ENCODE measurements at places on chromosomes 16 and 17.

GRCh38 chr16:75250809-75251279, 580 bp downstream of the BCAR1 start:
- no peak for DNase-seq
- no peaks in the 10 kb centered on the region for H3K27me3 ChIP-seq
- H3K4me3 ChIP-seq: peak overlapping the region; percentile 77
- H3K36me3 ChIP-seq: no peaks in the 10 kb centered on the region

DNA sequence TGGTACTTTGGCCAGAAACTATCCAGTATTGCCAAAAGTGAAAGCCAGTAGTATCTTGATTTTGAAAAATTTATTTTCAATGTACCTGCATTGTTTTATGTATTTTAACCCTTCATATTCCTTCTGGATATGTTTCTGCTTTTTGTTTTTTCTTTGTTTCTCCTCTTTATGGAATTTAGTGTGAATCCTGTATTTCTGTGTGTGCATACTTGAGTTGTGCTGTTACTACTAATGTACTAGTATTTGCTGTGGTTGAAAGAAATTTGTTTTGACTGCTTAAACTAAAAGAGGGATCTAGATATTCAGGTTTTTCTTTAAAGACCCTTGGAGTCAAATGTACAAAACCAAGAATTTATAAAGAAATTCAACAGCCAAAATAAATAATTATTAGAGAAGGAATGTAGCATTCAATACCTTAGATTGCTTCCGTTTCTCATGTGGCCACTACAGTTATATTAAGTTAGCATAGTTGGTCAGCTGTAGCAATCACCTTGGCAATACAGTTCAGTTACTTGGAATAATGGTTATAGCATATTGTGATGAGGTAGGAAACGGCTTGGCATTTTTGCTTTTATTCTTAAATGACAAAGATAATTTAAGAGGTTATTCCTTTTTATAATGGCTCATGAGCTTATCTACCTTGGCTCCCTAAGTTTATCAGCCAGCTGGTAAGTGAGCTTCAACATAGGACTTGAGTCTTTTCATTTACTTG, 4.9 kb downstream of the PHKB start:
- H3K4me1 ChIP-seq: peaks cover 13% of the 10 kb centered on the region
- no peak for DNase-seq
- H3K27ac ChIP-seq: no peak overlapping the region
- H3K36me3 ChIP-seq: no peaks in the 10 kb centered on the region

- H3K4me1 ChIP-seq: peaks cover 13% of the 10 kb centered on the region
- no peak for DNase-seq
- no peak overlapping the region for H3K4me3 ChIP-seq
- no peak overlapping the region for H3K27ac ChIP-seq
- H3K27me3 ChIP-seq: no peaks in the 10 kb centered on the region
These were observed 32.3 kb upstream of the ANKRD40CL start for GRCh38 chr17:50799582-50799981.

DNA sequence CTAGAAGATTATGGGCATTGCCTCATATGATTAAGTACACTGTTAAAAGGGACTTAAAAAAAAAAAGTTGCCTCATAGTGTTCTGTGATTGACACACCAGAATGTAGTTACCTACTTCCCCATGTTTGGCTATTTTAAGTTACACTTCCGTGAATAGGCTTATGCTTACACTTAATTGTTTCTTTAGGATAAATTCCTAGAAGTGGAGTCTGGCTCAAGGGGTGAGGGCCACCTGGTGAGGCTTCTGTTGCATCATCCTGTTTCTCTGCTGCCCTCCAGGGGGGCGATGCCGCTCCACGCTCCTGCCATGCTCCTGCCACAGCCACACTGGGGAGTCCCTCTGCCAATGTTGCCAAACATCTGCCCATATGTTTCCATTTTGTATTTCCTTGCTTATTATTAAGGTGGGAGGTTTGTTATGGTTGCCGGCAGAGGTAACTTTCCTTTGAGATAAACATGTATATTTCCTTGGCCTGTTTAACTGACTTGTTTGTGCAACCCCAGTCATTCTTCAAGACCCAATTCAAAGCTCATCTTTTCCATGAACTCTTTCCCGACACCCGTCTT, 73.1 kb downstream of the KSR1 start:
- H3K4me3 ChIP-seq: no peak overlapping the region
- H3K36me3 ChIP-seq: no peaks in the 10 kb centered on the region
- no peaks in the 10 kb centered on the region for H3K27me3 ChIP-seq
- DNase-seq: no peak
- no peak overlapping the region for H3K27ac ChIP-seq

- no peak overlapping the region for H3K27ac ChIP-seq
- H3K27me3 ChIP-seq: no peaks in the 10 kb centered on the region
- no peak for DNase-seq
- peak overlapping the region; percentile 88 for H3K4me3 ChIP-seq
- peaks cover 21% of the 10 kb centered on the region for H3K36me3 ChIP-seq
These were observed 393 bp upstream of the PSMB10 start for GRCh38 chr16:67936880-67937605.

GRCh38 chr17:27345141-27345904, 51.4 kb downstream of the WSB1 start:
- H3K36me3 ChIP-seq: no peaks in the 10 kb centered on the region
- no peak overlapping the region for H3K27ac ChIP-seq
- H3K4me1 ChIP-seq: peaks cover 7% of the 10 kb centered on the region
- no peaks in the 10 kb centered on the region for H3K27me3 ChIP-seq
- peak overlapping the region; percentile 64 for H3K4me3 ChIP-seq

- H3K4me1 ChIP-seq: peaks cover 10% of the 10 kb centered on the region
- no peak overlapping the region for H3K4me3 ChIP-seq
- H3K27ac ChIP-seq: no peak overlapping the region
- H3K36me3 ChIP-seq: no peaks in the 10 kb centered on the region
- DNase-seq: no peak
These were observed 75.2 kb downstream of the CCDC182 start for GRCh38 chr17:57669671-57670529.

DNA sequence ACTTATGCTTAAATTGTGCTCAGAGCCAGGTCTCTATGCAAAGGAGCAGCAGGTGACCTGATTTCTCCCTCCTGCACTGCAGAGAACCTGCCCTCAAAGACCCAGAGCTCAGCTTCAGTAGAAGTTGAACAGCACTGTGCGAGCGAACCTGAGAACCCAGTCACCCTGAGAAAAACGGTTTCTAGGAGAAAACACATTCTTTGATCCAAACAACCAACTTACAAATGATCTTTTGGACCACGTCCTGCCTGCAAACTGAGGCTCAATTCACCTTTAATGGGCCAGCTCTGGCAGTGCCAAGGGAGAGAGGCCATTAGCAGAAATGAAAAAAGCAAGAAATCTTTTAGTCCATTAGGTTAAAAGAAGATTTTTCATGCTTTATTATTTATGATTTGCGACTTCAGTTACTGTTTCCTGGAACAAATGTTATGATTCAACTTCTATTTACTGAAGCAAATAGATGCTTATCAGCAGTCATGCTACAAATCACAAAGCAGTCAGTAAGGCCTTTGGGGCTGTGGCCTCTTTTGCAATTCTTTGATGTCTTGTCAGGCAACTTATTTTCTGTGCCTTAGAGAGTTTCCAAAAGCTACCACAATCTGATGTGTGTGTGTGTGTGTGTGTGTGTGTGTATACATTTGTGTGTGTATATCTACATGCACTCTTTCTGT, 65.7 kb upstream of the LRRC37A3 start:
- peaks cover 7% of the 10 kb centered on the region for H3K4me1 ChIP-seq
- peaks cover 3% of the 10 kb centered on the region for H3K27me3 ChIP-seq
- no peak for DNase-seq
- no peaks in the 10 kb centered on the region for H3K36me3 ChIP-seq
- H3K27ac ChIP-seq: no peak overlapping the region

DNA sequence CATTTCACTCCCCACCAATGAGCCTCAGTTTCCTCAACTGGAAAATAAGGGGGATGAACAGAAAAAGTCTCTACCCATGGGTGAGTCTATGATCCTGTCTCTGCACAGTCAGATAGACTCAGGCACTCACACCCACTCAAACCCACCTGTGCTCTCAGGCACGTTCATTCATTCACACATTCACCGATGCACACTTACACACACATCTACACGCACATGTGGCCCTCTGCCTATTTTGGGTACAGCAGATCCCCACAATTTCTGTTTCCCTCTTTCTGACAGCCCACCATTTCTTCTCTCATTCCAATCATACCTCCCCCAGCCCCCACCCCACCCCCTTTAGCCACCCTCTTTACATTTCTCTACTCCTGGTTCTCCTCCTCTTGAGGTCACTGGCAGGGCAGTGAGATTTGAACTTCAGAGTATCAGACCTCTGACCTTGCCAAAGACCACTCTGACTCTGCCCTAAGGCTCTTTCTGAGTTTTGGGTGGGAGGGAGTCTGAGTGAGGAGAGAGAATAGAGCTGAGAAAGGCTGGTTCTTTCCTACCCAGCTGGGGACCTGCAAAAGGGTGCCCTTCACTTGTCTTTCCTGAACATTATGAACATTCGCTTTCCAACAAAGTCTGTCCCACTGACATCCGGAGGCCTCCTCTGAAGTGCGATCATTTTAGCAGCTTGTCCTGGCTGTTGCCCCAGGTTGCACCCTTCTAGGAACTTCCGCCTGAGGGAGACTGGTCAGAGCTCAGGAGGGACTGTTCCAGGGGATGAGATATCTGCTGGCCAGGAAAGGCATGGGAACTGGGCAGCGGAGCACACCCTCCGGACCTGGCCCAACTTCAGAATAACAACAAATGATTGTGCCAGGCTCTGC, 10.1 kb upstream of the COL1A1 start:
- no peaks in the 10 kb centered on the region for H3K36me3 ChIP-seq
- no peak for DNase-seq
- peaks cover 39% of the 10 kb centered on the region for H3K4me1 ChIP-seq
- H3K27me3 ChIP-seq: no peaks in the 10 kb centered on the region
- H3K4me3 ChIP-seq: no peak overlapping the region

DNA sequence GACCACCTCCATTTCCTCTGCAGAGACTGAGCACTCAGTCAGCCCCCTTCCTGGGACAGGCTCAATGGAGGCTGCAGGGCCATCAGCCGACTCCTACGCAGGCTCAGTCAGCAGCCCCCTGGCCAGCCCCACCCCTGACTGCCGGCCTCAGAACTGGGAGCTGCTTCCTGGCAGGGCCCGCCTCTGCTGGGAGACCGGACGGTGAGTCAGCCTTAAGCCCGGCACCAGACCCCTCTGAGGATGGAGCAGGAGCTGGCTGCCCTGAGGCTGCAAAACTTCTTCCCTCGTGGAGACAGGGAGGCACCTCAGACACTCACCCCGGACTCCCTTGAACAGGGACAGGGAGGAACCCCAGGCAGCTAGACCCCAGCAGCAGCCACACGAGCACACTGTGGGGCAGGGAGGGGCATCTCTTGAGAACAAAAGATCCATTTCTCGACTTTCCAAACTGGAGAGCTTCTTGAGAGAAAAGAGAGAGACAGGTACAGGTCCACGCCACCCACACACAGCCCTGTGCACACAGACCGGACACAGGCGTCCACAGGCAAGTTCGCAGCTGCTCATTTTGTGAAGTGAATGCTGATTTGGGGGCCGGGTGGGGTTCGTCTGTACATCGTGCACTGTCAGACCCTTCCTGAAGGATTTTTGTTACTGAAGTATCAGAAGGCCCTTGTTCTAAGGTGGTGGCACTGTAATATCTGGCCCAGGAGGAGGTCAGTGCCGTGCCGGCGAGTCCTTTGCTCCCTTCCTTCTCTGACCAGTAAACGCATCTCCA, 1.3 kb upstream of the TUBB3 start:
- no peaks in the 10 kb centered on the region for H3K27me3 ChIP-seq
- peak; percentile 36 for DNase-seq
- H3K36me3 ChIP-seq: peaks cover 18% of the 10 kb centered on the region
- H3K27ac ChIP-seq: peak overlapping the region; percentile 90
- H3K4me3 ChIP-seq: peak overlapping the region; percentile 96

GRCh38 chr17:82598256-82599119, 49.8 kb downstream of the WDR45B start:
- peaks cover 4% of the 10 kb centered on the region for H3K4me1 ChIP-seq
- H3K27me3 ChIP-seq: no peaks in the 10 kb centered on the region
- H3K27ac ChIP-seq: no peak overlapping the region
- no peak overlapping the region for H3K4me3 ChIP-seq

- peaks cover 12% of the 10 kb centered on the region for H3K4me1 ChIP-seq
- peaks cover 45% of the 10 kb centered on the region for H3K36me3 ChIP-seq
- H3K27ac ChIP-seq: no peak overlapping the region
- no peak overlapping the region for H3K4me3 ChIP-seq
- no peak for DNase-seq
These were observed 2.4 kb upstream of the CISD3 start for GRCh38 chr17:38727736-38728135.

- no peaks in the 10 kb centered on the region for H3K36me3 ChIP-seq
- H3K4me1 ChIP-seq: peaks cover 11% of the 10 kb centered on the region
- no peak overlapping the region for H3K4me3 ChIP-seq
These were observed 4.7 kb upstream of the CUEDC1 start for GRCh38 chr17:57959929-57960328.

- H3K36me3 ChIP-seq: no peaks in the 10 kb centered on the region
- no peak for DNase-seq
- no peaks in the 10 kb centered on the region for H3K27me3 ChIP-seq
- no peaks in the 10 kb centered on the region for H3K4me1 ChIP-seq
These were observed 30.8 kb upstream of the CBLN1 start for GRCh38 chr16:49312389-49312985.

DNA sequence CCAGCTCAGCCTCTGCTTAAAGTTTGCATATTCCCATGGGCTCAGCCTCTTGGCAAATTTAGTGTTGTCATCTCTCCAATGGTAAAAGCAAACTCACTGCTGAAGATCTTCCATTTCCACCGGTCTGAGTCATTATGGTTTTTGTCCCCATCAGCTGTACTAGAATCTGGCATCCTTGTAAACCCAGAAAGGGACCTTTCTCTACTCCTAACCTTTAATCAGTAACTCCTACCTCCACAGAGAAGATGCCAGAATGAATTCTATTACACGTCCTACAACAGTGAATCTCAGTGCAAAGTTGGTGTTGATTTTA, 45.8 kb downstream of the ZNF652 start:
- H3K27me3 ChIP-seq: no peaks in the 10 kb centered on the region
- H3K4me3 ChIP-seq: no peak overlapping the region
- no peak overlapping the region for H3K27ac ChIP-seq
- no peaks in the 10 kb centered on the region for H3K4me1 ChIP-seq

- no peak overlapping the region for H3K4me3 ChIP-seq
- no peak overlapping the region for H3K27ac ChIP-seq
- H3K27me3 ChIP-seq: no peaks in the 10 kb centered on the region
- DNase-seq: no peak
- peaks cover 4% of the 10 kb centered on the region for H3K36me3 ChIP-seq
These were observed 34.5 kb downstream of the COX10 start for GRCh38 chr17:14103836-14104235.

Measured in neuronal stem cell (in vitro differentiated cells).